ENCODE measurements at places on chromosomes 12 and 14. TPM values are rescaled to one million over a fixed set of nuclear protein-coding genes. Genes with fewer than 3 reads are reported as not detected.

DBX2 gene
- total RNA-seq, result 0.73 TPM

MUCL1 gene
- total RNA-seq, result not detected

SYNE3 gene
- 14.4 TPM for total RNA-seq

KRT79 gene
- total RNA-seq, result not detected

KRT73 gene
- total RNA-seq, result not detected

CNPY2 gene
- total RNA-seq, result 122 TPM

CHGA gene
- total RNA-seq, result not detected

Measured in ureter (tissue), 1 donor.